Vagina (tissue), 2 donors: ENCODE measurements at places on chromosomes 4 and X. TPM values are rescaled to one million over a fixed set of nuclear protein-coding genes. Genes with fewer than 3 reads are reported as not detected.

DNA sequence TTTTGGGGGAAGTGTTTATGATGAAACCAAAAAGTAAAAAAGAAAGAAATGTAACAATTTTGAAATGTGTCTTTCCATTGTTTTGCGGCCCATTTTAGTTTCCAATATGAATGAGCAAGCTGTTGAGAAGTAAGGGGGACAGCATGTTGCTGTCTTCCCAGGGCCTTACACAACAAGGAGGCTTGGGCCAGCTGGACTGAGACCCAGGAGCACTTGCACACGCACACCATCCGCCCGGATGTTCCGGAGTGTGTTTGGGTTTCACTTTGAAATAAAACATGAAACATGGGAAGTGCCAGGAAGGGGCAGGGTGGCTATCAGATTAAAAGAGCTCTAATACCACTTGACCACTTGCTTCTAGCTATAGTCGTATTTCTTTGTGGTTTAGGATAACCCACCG lies 144.4 kb downstream of the NHS start:
- no peaks in the 10 kb centered on the region for H3K36me3 ChIP-seq
- H3K4me3 ChIP-seq: peak overlapping the region; percentile 26
- DNase-seq: no peak
- H3K4me1 ChIP-seq: no peaks in the 10 kb centered on the region

GRCh38 chrX:136061286-136061685 lies 76.1 kb downstream of the SLC9A6 start:
- H3K4me3 ChIP-seq: no peak overlapping the region
- no peaks in the 10 kb centered on the region for H3K36me3 ChIP-seq
- H3K27ac ChIP-seq: no peak overlapping the region
- no peaks in the 10 kb centered on the region for H3K4me1 ChIP-seq

- H3K4me3 ChIP-seq: no peak overlapping the region
- H3K27me3 ChIP-seq: no peaks in the 10 kb centered on the region
- no peaks in the 10 kb centered on the region for H3K4me1 ChIP-seq
- DNase-seq: no peak
- H3K36me3 ChIP-seq: no peaks in the 10 kb centered on the region
- no peak overlapping the region for H3K27ac ChIP-seq
Measured at GRCh38 chrX:19907794-19908193, 20.4 kb upstream of the SH3KBP1 start.

GRCh38 chrX:148310426-148311165 lies 189.8 kb upstream of the AFF2 start:
- H3K36me3 ChIP-seq: no peaks in the 10 kb centered on the region
- no peak overlapping the region for H3K4me3 ChIP-seq
- no peak for DNase-seq
- H3K27ac ChIP-seq: no peak overlapping the region
- no peaks in the 10 kb centered on the region for H3K27me3 ChIP-seq

GRCh38 chr4:151524610-151525009 lies 115.6 kb downstream of the FHIP1A start:
- no peak for DNase-seq
- H3K4me1 ChIP-seq: no peaks in the 10 kb centered on the region
- H3K4me3 ChIP-seq: no peak overlapping the region
- no peak overlapping the region for H3K27ac ChIP-seq

DNA sequence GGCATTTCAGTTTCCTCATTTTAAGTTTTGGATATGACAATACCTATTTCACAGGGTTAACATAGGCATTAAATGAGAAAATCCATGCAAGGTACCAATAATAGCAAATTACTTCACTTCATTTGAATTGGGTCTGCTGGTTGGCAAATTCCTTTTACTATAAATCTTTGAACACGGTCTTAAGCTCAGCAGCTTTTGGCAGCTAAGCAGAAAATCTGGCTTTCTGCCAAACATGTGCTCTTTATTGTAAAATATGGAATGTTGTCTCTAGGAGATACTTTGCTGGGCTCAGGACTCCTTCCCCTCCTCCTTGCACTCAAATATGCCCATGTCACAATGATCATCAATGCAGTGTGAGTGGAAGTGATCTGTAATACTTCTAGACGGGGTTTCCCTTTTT lies 16.8 kb upstream of the DMP1 start:
- H3K27me3 ChIP-seq: no peaks in the 10 kb centered on the region
- DNase-seq: no peak
- no peak overlapping the region for H3K4me3 ChIP-seq

GRCh38 chr4:105112274-105112673 lies 34.4 kb upstream of the TET2 start:
- H3K27me3 ChIP-seq: no peaks in the 10 kb centered on the region
- peaks cover 2% of the 10 kb centered on the region for H3K4me1 ChIP-seq

DNA sequence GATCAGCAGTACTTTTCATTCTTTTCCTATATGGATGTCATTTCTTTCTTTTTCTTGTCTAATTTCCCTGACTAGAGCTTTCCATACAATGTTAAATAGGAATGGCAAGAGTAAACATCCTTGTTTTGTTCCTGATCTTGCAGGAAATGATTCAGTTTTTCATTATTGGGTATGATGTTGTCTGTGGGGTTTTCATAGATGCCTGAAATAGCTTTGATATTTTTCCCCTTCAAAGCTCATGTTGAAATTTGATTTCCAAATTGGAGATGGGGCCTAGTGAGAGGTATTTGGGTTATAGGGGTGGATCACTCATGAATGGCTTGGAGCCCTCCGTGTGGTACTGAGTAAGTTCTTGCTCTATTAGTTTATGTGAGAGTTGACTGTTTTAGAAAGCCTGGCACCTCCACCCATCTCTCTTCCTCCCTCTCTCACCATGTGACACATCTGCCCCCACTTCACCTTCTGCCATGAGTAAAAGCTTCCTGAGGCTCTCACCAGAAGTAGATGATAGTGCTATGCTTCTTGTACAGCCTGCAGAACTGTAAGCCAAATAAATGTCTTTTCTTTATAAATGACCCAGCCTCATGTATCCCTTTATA lies 22.3 kb upstream of the VSIG1 start:
- no peaks in the 10 kb centered on the region for H3K4me1 ChIP-seq
- no peak overlapping the region for H3K27ac ChIP-seq
- no peaks in the 10 kb centered on the region for H3K36me3 ChIP-seq
- no peaks in the 10 kb centered on the region for H3K27me3 ChIP-seq
- H3K4me3 ChIP-seq: no peak overlapping the region
- DNase-seq: no peak

GRCh38 chr4:780716-781492 lies 45.0 kb downstream of the CPLX1 start:
- DNase-seq: no peak
- H3K4me3 ChIP-seq: peak overlapping the region; percentile 98
- peak overlapping the region; percentile 73 for H3K27ac ChIP-seq
- H3K27me3 ChIP-seq: no peaks in the 10 kb centered on the region

AREG gene
- 16.9 TPM for total RNA-seq

TREX2 gene
- total RNA-seq: 9.6 TPM

ZAR1 gene
- total RNA-seq: 2.5 TPM

ERVMER34-1 gene
- total RNA-seq: 2.7 TPM

HAND2 gene
- total RNA-seq: 26.0 TPM

COMMD8 gene
- 8.8 TPM for total RNA-seq
